NCI-H187 treated with DMSO at 0.1 percent for 48 hours (cell line): ENCODE measurements at places on chromosomes 12 and 14.

DNA sequence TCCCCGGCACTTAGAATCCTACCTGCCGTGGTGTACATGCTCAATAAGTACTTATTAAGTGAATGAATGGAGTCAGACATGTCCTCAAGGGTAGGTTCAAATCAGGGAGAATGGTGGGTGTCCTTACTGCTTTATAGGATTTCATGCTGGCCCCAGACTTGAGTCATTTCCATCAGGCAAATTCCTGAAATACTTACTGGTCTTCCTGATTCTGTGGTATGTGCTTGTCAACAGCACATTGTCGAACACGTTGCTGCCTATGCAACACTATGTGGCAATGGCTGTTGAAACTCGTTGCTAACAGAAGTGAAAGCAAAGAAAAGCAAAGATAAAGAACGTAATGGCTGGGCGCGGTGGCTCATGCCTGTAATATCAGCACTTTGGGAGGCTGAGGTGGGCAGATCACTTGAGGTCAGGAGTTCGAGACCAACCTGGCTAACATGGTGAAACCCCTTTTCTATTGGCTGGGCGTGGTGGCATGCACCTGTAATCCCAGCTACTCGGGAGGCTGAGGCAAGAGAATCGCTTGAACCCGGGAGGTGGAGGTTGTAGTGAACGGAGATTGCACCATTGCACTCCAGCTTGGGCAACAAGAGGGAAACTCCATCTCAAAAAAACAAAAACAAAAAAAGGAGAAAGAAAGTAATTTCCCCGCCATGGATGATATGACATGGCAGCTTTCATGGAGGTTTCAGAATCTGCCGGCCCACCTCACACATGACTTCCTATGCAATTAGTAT lies 214.9 kb downstream of the ZFP36L1 start:
- DNase-seq, result no peak

DNA sequence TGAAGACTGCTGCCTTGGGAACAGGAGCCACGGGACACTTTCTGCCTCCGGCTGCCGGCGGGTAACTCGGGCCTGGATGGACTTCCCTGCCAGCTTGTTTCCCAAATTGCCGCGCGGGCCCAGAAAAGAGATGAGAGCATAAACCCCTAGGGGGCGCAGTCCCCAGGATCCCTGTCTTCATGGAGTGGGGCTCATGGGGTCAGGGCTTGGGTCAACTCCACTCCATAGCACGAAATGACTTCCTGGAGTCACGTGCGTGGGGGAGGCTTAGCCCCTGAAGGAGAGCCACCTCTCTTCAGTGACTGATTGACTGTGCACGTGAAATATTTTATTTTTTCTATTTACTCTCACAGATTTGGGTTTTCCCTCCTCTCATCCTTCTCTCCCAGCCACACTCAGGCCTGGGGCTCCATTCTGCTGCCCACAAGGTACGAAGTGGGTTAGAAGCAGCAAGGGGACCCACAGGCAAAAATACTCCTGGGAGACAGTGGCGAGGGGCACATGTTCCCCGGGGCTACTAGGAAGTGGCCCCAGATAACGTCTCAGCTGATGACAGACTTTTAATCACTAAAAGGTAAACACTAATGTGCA lies 10.0 kb downstream of the PGF start:
- DNase-seq, result no peak

DNA sequence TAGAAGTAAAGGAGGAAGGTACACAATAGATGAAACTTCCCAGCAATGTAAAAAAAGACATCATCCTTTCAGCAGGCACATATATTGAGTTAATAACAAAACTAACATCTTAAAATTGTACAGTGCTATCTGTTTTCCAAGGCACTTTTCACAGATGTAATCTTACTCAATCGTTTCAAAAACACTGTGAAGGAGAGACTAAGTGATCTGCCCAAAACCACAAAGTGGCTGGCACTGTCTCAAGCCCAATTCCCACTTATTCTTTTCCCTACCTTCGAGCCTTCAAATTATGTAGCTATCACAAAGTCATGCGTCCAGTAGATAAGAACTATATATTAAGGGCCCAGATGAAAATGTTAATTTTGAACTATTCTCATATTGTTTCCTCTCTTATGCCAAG lies 193.6 kb upstream of the RASSF8 start:
- DNase-seq, result no peak

- no peak for DNase-seq
Observed at GRCh38 chr12:110563702-110564470, 19.2 kb downstream of the PPTC7 start.

- DNase-seq, result no peak
Observed at GRCh38 chr14:105313381-105314286, 914 bp upstream of the PACS2 start.

GRCh38 chr12:123106640-123107359 lies 44.1 kb downstream of the PITPNM2 start:
- DNase-seq, result no peak

DNA sequence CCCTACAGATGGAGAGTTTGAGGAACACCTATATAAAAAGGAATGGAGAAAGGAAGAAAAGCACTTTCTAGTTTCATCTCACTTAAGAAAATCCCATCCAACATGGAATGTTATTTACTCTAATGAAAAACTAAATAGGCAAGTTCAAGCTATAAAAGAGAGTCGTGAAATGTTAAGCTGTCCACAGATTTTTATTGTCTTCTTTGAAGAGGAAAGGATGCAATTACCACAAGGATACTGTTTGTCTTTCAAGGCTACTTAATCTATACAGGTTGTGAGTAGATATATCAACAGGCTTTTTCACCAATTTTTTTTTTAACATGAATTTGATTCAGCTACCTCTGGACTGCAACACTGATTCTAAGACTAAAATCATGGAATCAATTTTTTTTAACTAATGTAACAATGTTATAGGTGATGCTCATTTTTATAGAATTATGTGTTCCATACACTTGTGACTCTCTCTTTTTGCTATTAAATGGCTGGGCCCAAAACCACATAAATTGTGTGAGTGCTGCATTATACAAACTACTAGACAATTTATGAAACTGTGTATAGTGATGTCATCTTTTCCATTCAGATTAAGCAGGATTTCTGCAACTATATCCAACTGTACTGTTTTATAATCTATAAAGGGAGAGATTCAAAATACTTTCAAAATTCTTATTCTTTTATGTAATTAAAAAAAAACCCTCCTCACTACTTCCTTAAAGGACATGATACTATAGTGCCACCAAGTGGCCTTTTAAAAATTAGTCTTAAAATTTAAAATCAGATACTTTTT lies 26.8 kb upstream of the BMAL2 start:
- DNase-seq, result no peak

- no peak for DNase-seq
Observed at GRCh38 chr12:64229240-64229639, 7.1 kb upstream of the KICS2 start.

GRCh38 chr12:13135371-13136178 lies 32.1 kb upstream of the GSG1 start:
- no peak for DNase-seq

DNA sequence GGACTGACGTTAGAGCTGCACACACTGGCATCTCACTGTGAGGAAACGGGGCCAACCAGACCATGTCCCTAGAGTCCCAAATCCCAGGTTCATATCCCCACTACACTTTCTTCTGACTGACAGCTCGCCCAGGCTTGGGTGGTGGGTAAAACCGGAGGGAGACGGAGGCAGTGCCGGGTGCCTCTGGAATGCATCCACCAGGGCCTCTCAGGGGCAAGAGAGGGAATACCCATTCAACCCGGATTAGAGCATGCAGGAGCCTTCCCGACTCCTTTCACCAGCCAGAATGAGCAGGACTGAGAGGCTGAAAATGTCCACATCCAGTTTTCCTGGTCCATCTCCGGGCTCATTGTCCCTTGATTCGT lies 297.2 kb downstream of the ADGRD1 start:
- no peak for DNase-seq

DNA sequence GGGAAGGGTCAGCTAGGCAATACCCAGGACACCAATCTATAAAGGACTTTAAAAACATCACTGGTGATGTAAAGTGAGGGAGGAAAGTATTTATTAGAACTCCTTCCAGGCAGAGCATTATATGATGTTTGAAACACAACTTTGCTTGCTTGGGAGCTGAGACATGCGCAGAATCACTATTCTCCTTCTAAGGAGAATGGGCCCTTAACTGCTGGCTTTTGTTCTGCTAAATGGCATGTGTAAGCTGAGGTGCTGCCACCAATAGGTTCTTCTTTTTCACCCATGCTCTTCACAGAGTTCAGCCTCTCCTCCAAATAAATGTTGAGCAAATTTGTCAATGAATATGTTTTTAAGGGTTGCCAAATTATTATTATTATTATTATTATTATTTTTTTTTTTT lies 3.9 kb downstream of the STAC3 start:
- no peak for DNase-seq

- no peak for DNase-seq
Observed at GRCh38 chr14:74259513-74259912, 20.3 kb downstream of the VSX2 start.

DNA sequence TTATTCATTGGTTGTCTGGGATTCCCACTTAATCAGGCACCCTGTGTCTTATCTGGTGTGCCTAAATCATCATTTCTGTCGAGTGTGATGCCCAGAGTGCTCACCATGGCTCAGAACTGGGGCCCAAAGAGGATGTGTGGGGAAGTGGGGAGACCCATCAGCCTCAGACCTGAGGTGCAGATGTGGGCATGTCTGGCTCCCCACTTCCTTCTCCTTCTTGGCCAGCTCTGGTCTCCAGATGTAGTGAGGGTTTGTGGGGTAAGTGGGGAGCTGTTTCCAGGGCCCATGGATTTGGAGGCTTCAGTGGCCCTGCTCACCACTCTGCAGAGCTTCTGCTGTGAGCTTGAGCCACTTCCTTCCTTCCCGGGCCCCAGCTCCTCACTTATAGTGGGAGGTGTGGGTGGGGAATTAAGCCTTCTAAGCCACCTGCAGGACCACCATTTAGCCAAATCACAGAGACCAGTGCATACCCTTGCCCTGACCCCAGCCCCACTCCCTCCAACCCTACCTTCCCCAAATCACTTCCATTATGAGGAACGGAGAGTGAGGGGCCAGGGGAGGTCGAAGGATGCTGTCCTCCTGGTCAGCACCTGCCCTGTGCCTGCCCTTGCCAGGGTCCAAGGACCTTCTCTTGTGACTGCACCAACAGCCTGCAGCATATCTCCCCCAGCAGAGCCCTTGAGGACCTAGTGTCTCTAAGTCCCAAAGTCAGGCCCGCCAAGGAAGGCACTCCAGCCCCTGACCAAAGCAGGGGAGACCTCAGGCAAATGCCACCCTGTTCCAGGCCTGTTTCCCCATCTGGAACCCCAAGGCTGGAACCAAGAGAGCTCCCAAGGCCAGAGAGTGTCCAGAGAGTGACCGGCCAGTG lies 278.2 kb upstream of the RTL1 start:
- DNase-seq, result no peak

DNA sequence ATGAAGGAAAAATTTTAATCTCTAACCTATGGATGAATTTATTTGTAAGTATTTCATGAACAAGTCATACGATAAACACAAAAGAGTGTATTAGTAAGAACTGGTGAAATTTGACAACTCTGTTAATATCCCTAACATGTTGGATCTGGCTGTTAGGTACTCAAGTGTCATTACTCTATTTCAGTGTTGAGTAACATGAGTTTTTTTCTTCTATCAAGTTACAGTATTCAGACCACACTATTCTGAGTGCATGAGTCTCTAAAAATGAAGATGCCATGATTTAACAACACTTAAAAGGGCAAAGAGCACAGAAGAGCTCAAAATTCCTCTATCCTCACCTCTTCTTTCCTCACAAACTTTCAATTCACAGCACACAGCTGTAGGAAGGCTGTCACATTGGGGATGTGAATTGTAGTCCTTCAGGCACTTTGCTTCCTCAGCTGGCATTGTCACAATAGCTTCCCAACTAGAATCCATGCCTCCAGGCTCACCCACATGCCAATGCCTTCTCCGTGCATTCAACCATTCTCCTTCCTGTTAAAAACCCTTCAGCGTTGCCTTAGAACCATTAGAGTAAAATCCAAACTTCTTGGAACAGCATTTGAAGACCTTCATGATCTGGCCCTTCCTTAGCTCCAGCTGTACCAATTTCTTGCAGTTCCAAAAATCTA lies 73.7 kb upstream of the DBX2 start:
- DNase-seq, result no peak

- DNase-seq, result no peak
Observed at GRCh38 chr12:58920961-58921861, 907 bp upstream of the LRIG3 start.

GRCh38 chr12:56714431-56714929 lies 10.6 kb downstream of the NACA start:
- no peak for DNase-seq
